Uterus (tissue), 4 donors: ENCODE measurements at places on chromosomes 2 and 18. TPM values are rescaled to one million over a fixed set of nuclear protein-coding genes. Genes with fewer than 3 reads are reported as not detected.

DNA sequence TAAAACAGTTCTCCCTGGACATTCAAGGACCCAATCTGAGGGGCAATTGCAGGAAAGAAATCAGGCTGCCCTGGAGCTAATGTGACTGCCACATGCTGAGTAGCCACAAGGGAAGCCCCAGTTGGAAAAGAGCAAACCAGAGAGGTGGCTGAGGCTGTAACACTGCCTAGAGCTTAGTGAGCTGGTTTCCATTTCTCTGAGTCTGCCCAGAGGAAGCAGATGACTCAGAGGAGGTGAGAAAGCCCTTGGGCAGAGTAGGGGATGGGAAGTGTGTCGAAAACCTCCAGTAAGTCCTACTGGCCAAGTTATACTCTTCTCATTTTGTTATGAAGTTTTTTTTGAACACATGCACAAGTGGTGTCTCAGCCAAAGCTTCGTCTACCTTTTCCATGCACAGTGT is 753.0 kb downstream of the CNTNAP5 start:
- H3K36me3 ChIP-seq: no peaks in the 10 kb centered on the region
- H3K27me3 ChIP-seq: no peaks in the 10 kb centered on the region
- no peaks in the 10 kb centered on the region for H3K4me1 ChIP-seq
- no peak overlapping the region for H3K27ac ChIP-seq
- H3K4me3 ChIP-seq: no peak overlapping the region

DNA sequence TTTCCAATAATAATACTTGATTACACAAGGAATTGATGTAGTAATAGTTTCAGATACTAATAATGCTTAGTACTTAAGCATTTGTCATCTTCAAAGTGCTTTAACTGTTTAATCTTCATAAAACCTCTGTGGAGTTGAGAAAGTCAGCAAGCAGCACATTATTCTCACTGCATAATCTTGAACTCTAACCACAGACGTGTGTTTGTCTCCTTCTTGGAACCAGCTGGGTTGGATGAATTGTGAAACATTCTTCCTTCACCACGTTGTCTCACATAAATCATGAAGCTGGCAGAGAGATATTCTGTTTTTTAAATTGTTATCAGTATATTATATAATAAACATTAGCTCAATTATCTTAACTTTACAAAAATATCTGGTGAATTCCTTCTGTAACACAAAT is 55.1 kb upstream of the LDAH start:
- H3K27me3 ChIP-seq: no peaks in the 10 kb centered on the region
- H3K4me1 ChIP-seq: no peaks in the 10 kb centered on the region
- peak overlapping the region; percentile 19 for H3K27ac ChIP-seq
- no peak overlapping the region for H3K4me3 ChIP-seq
- H3K36me3 ChIP-seq: no peaks in the 10 kb centered on the region

DNA sequence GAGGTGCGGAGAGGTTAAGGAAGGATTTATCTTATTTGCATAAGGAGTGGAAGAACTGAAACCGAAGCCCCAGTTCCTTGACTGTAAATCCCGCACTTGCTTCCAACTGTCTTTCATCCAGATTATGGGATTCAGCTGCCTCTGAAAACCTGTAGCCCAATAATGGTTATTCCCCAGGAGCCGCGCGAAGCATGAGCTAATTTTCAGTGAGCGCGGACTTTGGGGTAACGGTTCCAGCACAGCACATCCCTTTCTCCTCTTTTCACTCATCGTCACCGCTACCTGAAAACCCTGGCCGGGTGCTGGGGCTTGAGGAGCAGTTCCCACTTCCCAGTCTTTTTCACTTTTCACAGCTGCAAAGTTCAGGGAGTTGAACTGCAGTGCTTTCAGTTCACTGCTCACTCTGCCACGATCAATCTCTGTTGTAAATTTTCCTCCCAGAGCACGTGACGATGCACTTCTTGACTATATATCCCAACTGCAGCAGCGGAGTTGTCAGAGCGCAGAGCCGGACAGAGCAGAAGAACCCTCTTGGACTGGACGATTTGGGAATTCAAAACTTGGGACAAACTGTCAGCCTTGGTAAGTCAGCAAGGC is at the start of gene KCNE4:
Gene KCNE4, plus strand, starts transcription at position 498 of the 597 bp plus-strand sequence. CDS start 641 bp downstream, outside the sequence.
- H3K27ac ChIP-seq: peak within 1 kb of the TSS; percentile 83
- DNase-seq: peak; percentile 65
- no peaks in the 10 kb centered on the region for H3K27me3 ChIP-seq
- no peaks in the 10 kb centered on the region for H3K36me3 ChIP-seq

DNA sequence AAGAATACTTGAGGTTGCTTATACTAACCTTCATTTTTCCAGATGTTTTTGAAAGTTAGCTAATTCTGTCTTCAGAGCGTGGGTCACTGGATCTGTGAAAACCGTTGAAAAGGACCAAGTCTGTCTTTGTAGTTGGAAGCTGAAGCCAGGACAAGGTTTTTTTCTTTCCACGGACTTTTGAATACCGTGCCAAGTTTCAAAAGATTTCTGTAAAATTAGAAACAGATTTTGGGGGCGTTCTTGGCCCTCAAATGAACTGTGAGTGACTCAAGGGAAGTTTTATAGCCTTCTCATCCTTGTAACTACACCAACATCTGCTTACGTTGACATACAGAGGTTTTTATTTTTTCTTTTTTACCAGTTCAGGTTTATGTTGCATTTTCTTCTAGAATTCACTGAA is at the start of gene FAP:
Gene FAP, minus strand, starts transcription at position 152 of the 400 bp plus-strand sequence. Its CDS starts 118 bp downstream, at position 34.
- peak; percentile 65 for DNase-seq
- no peaks in the 10 kb centered on the region for H3K36me3 ChIP-seq
- peak within 1 kb of the TSS; percentile 28 for H3K4me3 ChIP-seq
- no peaks in the 10 kb centered on the region for H3K4me1 ChIP-seq
- H3K27ac ChIP-seq: peak within 1 kb of the TSS; percentile 77

DNA sequence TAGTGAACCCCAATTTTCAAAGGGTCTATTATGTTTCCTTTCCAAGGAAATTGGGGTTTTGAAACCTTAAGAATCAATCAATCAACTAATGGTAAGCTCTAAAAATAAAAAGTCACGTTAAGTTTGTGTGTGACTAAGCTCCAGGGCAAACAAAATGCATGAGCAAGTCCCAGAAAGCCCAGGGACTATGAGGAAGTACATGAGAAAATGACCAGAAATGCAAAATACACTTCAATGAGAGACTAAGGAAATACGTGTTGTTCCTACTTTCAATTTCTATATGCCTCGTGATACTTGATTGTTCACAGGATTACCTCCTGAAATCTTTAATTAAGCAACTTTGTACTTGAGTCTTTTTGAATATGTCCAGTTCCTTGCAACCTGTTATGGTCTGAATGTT is 684.4 kb upstream of the SYT4 start:
- DNase-seq: no peak
- no peaks in the 10 kb centered on the region for H3K4me1 ChIP-seq
- no peak overlapping the region for H3K4me3 ChIP-seq
- H3K27ac ChIP-seq: no peak overlapping the region

- no peaks in the 10 kb centered on the region for H3K36me3 ChIP-seq
- no peak for DNase-seq
- no peaks in the 10 kb centered on the region for H3K27me3 ChIP-seq
Observed at GRCh38 chr18:36706134-36706881, 122.5 kb downstream of the TPGS2 start.

DNA sequence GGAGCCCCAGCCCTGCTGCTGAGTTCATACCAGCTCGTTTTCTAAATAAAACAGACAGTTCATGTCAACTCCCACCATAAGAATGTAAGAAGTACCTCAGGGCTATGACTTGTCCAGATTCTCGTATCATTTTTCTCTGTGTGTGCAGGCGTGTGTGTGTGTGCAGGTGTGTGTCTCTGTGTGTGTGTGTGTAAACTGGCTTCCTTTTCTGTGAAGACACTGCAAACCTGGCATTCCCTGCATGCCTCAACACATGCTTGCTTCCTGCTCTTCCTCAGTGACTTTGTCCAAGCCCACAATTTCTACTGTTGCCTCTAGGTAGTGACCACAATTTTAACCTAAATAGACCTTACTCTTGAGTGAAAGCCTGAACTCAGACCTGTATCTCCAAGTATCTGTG is 879.0 kb downstream of the SLC4A3 start:
- DNase-seq: no peak
- no peaks in the 10 kb centered on the region for H3K4me1 ChIP-seq
- H3K36me3 ChIP-seq: no peaks in the 10 kb centered on the region
- H3K27me3 ChIP-seq: no peaks in the 10 kb centered on the region
- no peak overlapping the region for H3K27ac ChIP-seq

DNA sequence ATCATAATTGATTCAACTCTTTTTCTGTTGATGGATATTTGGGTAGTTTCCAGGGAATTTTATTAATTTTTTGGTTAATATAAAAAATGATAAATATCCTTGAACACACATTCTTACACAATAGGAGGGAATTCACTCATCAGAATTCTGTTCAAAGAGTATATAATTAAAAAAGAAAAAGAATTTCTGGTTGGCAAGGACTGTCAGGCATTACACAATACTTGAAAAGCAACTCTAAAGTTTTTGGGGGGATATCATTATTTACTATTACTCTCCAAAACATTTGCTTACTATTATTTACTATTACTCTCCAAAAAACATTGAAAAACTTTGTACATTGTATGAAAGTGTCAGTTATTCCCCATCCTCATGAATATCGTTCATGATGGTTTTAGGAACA is 38.0 kb downstream of the G6PC2 start:
- no peaks in the 10 kb centered on the region for H3K4me1 ChIP-seq
- DNase-seq: no peak
- no peak overlapping the region for H3K27ac ChIP-seq
- no peaks in the 10 kb centered on the region for H3K27me3 ChIP-seq
- H3K4me3 ChIP-seq: no peak overlapping the region

DNA sequence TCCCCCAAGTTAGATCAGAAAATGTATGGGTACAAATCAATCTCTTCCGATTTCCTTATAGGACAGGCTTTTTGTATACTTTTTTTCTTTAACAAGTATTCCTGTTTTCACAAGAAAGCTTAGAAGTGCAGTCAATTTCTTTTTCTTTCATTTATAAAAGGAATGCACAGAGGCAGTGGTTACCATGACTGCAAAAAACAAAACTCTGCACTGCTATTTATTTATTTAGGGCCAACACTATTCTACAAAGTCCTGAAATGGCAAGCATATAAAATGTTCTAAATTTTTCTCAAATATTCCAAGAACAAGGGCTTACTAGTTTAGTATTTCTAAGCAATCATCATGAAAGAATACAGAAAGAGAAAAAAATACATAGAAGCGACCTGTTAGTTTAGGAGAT is 22.2 kb downstream of the ATAD2B start:
- no peak for DNase-seq
- H3K4me3 ChIP-seq: no peak overlapping the region
- no peaks in the 10 kb centered on the region for H3K36me3 ChIP-seq
- peaks cover 5% of the 10 kb centered on the region for H3K4me1 ChIP-seq
- H3K27me3 ChIP-seq: no peaks in the 10 kb centered on the region

- H3K4me3 ChIP-seq: no peak overlapping the region
- no peak overlapping the region for H3K27ac ChIP-seq
- H3K27me3 ChIP-seq: no peaks in the 10 kb centered on the region
- DNase-seq: no peak
Observed at GRCh38 chr2:187640926-187641510, 86.8 kb upstream of the TFPI start.

- no peaks in the 10 kb centered on the region for H3K27me3 ChIP-seq
- DNase-seq: no peak
- H3K27ac ChIP-seq: peak overlapping the region; percentile 89
- no peak overlapping the region for H3K4me3 ChIP-seq
Observed at GRCh38 chr2:37874470-37874869, 50.6 kb upstream of the RMDN2 start.

- no peak overlapping the region for H3K4me3 ChIP-seq
- no peaks in the 10 kb centered on the region for H3K27me3 ChIP-seq
- DNase-seq: no peak
- H3K36me3 ChIP-seq: no peaks in the 10 kb centered on the region
- no peaks in the 10 kb centered on the region for H3K4me1 ChIP-seq
Observed at GRCh38 chr2:162123806-162124758, 28.0 kb downstream of the GCG start.

DNA sequence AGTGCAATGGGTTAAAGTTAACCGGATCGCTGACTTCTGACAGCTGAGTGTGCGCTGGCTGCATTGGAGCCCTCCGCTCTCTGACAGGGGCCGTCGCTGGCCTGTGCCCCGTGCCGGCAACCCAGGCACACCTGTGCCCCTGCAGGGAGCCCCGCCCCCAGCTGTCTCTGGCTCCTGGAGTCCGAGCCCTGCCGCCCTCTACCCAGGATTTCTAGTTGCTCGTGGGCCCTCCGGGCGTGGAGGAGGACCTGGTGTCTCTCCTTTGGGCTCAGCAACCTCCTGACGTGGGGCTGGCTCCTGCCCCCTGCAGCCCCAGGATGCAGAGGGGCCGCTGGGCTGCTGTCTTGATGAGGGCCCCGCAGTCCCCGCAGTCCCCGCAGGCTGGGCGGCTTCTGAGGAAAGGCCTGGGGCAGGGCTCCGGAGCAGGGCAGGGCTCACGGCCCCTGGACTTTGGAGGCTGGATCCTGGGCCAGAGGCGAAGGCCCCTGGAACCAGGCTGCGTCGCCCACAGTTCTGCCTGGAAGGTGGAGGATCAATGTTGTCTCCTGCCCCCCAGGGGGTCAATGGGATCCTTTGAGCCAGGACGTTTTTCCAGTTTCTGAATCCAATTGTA is 172.8 kb downstream of the RNF144A start:
- H3K36me3 ChIP-seq: no peaks in the 10 kb centered on the region
- no peak for DNase-seq
- H3K4me3 ChIP-seq: no peak overlapping the region
- H3K4me1 ChIP-seq: no peaks in the 10 kb centered on the region
- no peaks in the 10 kb centered on the region for H3K27me3 ChIP-seq

- no peaks in the 10 kb centered on the region for H3K27me3 ChIP-seq
- peak overlapping the region; percentile 99 for H3K27ac ChIP-seq
- no peak overlapping the region for H3K4me3 ChIP-seq
- DNase-seq: peak; percentile 87
- H3K36me3 ChIP-seq: no peaks in the 10 kb centered on the region
Observed at GRCh38 chr2:64770781-64771334, 117.1 kb upstream of the SERTAD2 start.

DNA sequence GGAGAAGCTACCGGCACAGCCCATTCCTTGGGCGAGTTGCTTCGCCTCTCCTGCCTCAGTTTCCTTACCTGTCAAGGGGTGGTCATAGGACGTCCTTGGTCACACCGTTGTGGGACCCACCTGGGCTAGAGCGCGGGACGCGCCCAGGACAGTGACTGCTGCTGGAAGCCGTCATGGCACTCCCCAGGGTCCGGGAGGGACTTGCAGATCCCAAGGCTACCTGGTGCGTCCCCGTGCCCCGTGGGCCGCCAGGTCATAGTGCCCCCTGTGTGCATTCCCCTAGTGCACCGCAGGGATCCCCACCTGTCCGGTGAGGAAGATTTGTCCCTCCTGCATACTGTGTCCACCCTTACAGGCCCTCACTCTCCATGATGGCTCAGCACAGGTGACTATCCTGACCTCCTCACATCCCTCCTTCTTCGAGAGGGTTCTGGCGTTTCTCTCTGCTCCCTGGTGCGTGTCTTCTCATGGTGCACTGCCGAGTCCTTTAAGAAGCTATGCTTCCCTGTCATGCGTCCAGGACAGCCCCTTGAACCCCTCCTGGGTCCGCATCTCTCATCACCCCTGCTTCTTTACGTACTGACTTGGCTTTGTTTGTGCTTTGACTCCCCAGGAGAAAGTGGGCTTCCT is 886 bp upstream of the STK25 start:
- H3K27me3 ChIP-seq: no peaks in the 10 kb centered on the region
- no peaks in the 10 kb centered on the region for H3K36me3 ChIP-seq
- H3K4me3 ChIP-seq: peak overlapping the region; percentile 98
- no peak for DNase-seq
- H3K4me1 ChIP-seq: no peaks in the 10 kb centered on the region

UGT1A5 gene
- total RNA-seq: not detected

TSN gene
- total RNA-seq: 54.3 TPM

LDLRAD4 gene
- total RNA-seq: 30.0 TPM

RFTN2 gene
- total RNA-seq: 2.0 TPM

PLCL1 gene
- total RNA-seq: 17.7 TPM

SLC38A11 gene
- 0.29 TPM for total RNA-seq

PLEK gene
- total RNA-seq: 4.9 TPM
